ENCODE measurements at places on chromosomes 12 and 14.

GRCh38 chr14:77763978-77764377, 3.0 kb upstream of the SNW1 start:
- DNase-seq: no peak

GRCh38 chr12:537772-538171, 78.0 kb downstream of the B4GALNT3 start:
- no peak for DNase-seq

DNA sequence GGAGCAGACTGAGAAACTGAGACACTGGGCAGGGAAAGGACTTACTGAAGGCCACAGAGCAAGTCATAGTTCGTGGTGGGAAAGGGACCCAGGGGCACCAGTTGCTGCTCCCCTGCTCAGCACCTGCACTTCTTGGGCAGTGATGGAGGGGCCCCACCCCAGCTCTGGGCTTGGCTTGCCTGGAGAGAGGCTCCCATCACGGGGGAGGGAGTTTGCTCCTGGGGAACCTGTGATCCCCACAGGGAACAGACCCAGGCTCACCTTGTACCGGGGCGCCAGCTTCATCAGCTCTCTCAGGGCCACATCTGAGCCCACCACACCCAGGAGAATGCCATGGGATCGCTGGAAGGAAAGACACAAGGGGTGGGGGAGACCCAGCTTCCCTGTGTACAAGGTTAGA, 39.8 kb downstream of the CACNA2D4 start:
- DNase-seq: no peak

- DNase-seq: peak; percentile 23
These were observed 9.0 kb upstream of the EAPP start for GRCh38 chr14:34548472-34548981.

GRCh38 chr12:51677284-51677968, 86.4 kb downstream of the SCN8A start:
- DNase-seq: no peak

DNA sequence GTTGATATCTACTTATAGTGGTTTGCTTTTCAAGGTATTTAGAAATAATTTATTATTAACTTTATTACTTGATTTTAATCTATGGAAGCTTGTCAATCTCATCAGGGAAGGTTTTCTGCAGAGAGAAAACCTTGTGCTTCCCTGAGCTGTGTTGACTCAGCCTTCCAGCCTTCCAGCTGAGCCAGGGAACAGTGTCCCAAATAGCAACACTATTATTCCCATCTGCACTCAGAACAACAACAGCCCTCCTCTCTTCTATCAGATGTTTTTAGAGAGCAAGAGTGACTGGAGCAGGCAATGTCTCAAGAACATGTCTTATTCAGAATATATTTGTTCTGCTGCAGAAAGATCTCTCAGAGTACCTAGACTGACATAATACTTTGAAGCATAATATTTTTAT, 389.9 kb upstream of the GARIN6 start:
- no peak for DNase-seq

- no peak for DNase-seq
These were observed at the start of gene SLC10A1 for GRCh38 chr14:69796797-69797500. SLC10A1 (minus strand) TSS chr14:69797241; CDS start chr14:69797155, 86 bp downstream.

DNA sequence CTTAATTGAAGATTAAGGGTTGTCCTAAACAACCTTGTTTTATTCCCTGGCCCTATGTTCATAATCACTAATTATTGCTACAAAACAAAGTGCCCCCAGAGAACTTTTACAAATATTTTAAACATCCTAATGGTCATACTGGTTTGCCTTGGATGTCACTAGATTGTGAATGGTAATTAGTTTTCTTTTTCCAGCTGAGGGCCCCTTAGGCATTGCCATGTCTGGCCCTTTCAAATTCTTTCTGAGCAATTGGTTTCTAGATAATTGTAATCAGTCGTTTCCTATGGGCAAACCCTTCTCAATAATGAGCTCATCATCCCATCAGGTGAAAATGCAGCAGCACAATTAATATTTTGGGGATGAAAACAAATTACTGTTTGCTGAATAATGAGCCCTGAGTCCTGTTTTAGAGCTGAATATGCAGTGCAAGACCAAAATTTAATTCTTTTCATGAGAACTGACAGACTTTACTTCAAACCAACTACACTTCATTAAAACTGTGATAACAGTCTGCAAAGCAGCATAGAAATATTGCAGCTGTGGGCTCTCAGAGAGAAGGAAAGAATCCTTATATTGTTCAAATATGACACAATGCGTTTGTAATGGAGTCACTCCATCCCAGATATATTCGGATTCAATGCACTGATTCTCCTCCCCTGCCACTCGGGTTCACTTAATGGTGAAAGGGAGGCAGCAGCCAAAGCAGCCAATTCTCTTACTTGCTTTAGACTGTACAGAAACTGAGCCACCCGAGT, 67.7 kb upstream of the ARHGAP5 start:
- DNase-seq: no peak

GRCh38 chr12:130127532-130127911, 34.7 kb upstream of the FZD10 start:
- no peak for DNase-seq

GRCh38 chr12:25829192-25829591, 129.3 kb upstream of the RASSF8 start:
- peak; percentile 96 for DNase-seq

DNA sequence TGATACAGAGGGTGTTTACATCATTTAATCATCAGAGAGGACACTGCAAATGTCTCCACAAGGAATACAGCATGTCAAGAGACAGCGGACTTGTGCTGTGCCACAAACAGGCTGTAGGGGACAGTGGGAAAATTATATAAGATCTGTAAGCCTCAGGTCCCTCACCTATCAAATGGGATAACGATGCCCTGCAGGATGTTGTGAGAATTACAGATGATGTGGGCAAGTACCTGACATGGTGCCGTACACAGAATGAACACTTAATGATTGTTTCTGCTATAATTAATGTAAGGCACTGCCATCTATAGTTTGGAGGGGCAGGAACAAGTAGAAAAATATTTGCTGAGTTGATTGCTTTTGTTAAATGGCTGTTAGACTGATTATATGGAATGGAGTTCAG, 81.9 kb upstream of the GTF2A1 start:
- DNase-seq: no peak

DNA sequence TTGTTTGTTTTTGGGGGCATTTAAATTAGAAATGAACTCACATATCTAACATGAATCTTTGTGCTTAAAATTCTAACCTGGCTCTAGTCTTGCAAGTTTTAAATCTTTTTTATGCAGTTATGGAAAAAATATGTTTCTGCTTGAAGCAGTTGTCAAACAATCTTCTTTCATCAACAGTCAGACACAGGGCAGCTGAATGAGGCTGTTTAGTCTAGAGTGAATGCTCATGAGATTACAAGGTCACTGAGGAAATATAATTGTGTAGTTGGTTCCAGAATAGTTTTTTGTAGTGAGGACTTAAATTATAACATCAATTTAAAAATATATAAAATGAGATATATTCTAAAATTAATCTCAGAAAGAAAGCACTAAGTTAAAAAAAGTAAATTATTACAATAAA, 76.5 kb downstream of the TRMT5 start:
- DNase-seq: no peak

DNA sequence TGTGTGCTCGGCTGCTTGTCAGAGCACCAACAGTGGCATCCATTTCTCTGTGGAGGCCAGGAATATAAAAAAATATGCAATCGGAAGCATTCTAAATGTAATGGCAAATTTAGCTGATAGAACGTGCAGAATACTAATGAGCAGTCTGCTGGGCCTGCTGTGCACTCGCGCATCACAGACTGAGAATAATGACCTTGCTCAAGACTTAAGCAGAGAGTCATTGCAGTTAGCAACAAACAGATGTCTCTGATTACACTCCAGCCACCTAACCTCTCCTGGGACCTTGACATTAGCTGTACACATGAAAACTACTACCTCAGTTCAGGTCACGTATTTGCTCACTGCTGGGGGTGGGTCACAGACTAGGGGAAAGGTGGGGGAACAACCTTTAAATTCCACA, 269.2 kb upstream of the DAAM1 start:
- no peak for DNase-seq

- DNase-seq: peak; percentile 11
These were observed 159.6 kb downstream of the CRADD start for GRCh38 chr12:93836620-93837260.

DNA sequence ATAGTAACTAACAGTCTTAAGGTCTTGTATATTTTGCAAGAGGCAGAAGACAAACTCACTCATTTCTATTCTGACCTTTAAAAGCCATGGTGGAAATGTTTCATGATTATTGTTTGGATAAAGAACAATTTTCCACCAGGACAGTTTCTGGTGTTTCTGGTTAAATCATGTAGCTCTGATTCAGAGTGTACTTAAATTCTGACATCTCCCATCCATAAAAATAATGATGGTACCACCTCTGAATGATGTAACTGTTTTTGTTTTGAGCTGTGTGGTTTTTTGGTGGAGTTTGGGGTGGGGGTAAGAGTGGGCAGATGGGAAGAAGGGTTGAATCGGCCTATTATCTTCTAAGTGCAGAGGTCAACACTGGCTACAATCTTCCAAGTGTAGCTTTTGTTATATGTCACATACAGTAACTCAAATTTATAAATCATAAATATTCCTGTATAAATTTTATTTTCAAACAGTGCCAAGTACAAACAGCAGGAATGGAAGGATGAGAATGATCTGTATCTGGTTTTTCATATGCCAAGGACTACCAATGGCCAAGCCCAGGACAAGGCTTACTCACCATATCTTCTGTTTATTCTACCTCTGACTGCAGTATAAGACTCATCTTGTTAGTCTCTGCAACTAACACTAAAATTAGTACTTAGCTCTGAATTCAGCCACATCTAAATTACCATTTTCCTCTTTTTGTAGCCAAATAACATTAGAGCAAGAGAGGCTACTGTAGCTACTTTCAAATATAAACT, 108.7 kb downstream of the BCAT1 start:
- DNase-seq: no peak

- no peak for DNase-seq
These were observed 51.9 kb downstream of the MAP1LC3B2 start for GRCh38 chr12:116610971-116611541.

- peak; percentile 52 for DNase-seq
These were observed 764 bp downstream of the RBM25 start for GRCh38 chr14:73058922-73059673.

- no peak for DNase-seq
These were observed 11.8 kb downstream of the GPR65 start for GRCh38 chr14:88016768-88017167.

Data from EL (cell line).